ENCODE measurements at places on chromosomes 6 and 20. TPM values are rescaled to one million over a fixed set of nuclear protein-coding genes. Genes with fewer than 3 reads are reported as not detected.

GRCh38 chr20:41185013-41185757 lies 47.8 kb downstream of the PLCG1 start:
- no peak overlapping the region for H3K27ac ChIP-seq
- H3K4me3 ChIP-seq, result no peak overlapping the region
- no peaks in the 10 kb centered on the region for H3K27me3 ChIP-seq
- peaks cover 5% of the 10 kb centered on the region for H3K4me1 ChIP-seq
- H3K36me3 ChIP-seq, result no peaks in the 10 kb centered on the region
- no peak for DNase-seq

- no peak for DNase-seq
- no peak overlapping the region for H3K27ac ChIP-seq
- H3K4me3 ChIP-seq, result no peak overlapping the region
- H3K36me3 ChIP-seq, result no peaks in the 10 kb centered on the region
These were observed 2.4 kb upstream of the SCRT2 start for GRCh38 chr20:677957-678356.

- no peaks in the 10 kb centered on the region for H3K4me1 ChIP-seq
- DNase-seq, result no peak
- no peak overlapping the region for H3K4me3 ChIP-seq
- H3K27ac ChIP-seq, result no peak overlapping the region
These were observed 62.9 kb downstream of the ZMYND8 start for GRCh38 chr20:47293631-47294030.

DNA sequence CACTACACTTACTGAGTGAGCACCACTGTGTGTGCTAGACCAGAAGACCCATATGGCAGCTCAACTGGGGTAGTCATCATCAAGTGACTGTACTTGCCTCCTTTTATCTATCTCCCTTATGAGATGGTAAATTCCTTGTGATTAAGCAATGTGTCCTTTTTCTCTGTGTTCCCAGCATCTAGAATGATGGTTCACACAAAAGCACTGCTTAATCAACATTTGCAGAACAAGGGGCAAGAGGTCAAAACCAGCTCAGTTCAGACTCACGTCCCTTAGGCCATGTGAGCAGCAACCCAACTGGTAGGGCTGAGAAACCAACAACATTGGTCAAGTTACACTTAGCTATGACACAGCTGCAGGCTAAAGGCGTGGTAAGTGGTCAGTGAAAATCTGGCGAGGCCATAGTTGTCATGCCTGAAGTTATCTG lies 10.0 kb downstream of the TRAM2 start:
- no peaks in the 10 kb centered on the region for H3K36me3 ChIP-seq
- DNase-seq, result no peak

- H3K27ac ChIP-seq, result no peak overlapping the region
- no peaks in the 10 kb centered on the region for H3K27me3 ChIP-seq
- peaks cover 44% of the 10 kb centered on the region for H3K4me1 ChIP-seq
- no peak overlapping the region for H3K4me3 ChIP-seq
These were observed 2.2 kb downstream of the TAF4 start for GRCh38 chr20:62063315-62063980.

DNA sequence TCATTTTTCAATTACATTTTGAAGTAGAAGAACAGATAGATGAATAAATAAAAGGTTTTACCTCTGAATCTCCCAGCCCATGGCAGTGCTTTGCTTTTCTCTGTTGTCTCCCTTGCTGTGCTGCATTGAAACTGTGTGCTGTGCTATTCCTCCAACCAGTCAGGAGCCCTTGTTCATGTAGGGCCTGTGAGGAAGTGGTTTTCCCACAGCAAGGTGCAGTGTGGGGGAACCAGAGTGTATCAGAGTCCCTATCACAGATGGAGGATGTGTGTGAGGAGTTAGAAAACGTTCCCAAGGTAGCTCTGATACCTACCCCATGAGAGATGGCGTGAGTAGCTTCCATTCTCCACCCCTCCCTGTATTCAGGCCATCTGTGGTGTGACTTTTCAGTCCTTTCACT lies 72.8 kb upstream of the RALGAPA2 start:
- H3K36me3 ChIP-seq, result no peaks in the 10 kb centered on the region
- H3K27ac ChIP-seq, result no peak overlapping the region
- no peaks in the 10 kb centered on the region for H3K4me1 ChIP-seq
- no peak overlapping the region for H3K4me3 ChIP-seq

DNA sequence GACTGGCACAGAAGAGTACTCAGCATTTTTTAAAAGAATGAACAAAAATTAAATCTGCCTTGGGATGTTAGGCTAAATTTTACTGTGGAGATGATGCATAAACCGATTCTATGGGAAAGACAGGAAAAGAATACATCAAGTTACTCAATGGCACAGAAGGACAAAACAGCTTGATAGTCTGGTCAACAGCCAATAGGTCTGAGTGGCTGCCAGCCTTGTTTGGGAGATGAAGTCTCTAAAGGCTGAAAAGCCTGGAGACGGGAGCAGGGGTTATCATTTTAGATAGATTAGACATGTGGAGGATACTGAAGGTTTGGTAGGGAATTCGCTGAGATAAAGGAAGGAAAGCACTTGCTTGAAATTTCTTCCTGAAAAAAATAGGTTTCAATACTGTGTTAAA lies 56.3 kb upstream of the LAMA2 start:
- H3K27me3 ChIP-seq, result no peaks in the 10 kb centered on the region
- no peak for DNase-seq
- no peaks in the 10 kb centered on the region for H3K4me1 ChIP-seq

GRCh38 chr6:71619836-71620235 lies 266.5 kb upstream of the RIMS1 start:
- H3K27ac ChIP-seq, result no peak overlapping the region
- no peaks in the 10 kb centered on the region for H3K27me3 ChIP-seq
- no peak for DNase-seq
- no peak overlapping the region for H3K4me3 ChIP-seq

DNA sequence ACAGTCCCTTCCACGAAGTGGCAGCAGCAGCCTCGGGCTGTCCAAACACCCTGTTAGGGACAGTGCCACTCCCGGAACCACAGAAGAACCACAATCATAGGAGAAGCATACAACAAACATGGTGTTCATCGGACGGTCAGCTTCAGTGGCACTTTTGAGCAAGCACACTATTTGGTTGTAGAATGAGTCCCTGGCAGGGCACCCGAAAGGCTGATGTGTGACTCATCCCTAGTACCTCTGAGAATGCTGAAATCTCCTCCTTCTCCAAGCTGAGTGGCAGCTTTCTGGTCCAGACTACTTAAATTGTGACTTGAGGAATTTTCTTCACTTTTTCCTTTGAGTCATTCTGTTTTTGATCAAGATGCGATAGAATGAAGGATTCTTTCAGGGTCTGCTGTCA lies 282.5 kb downstream of the ESR1 start:
- DNase-seq, result no peak
- H3K4me3 ChIP-seq, result no peak overlapping the region
- H3K27ac ChIP-seq, result no peak overlapping the region
- H3K27me3 ChIP-seq, result no peaks in the 10 kb centered on the region
- H3K4me1 ChIP-seq, result no peaks in the 10 kb centered on the region

DNA sequence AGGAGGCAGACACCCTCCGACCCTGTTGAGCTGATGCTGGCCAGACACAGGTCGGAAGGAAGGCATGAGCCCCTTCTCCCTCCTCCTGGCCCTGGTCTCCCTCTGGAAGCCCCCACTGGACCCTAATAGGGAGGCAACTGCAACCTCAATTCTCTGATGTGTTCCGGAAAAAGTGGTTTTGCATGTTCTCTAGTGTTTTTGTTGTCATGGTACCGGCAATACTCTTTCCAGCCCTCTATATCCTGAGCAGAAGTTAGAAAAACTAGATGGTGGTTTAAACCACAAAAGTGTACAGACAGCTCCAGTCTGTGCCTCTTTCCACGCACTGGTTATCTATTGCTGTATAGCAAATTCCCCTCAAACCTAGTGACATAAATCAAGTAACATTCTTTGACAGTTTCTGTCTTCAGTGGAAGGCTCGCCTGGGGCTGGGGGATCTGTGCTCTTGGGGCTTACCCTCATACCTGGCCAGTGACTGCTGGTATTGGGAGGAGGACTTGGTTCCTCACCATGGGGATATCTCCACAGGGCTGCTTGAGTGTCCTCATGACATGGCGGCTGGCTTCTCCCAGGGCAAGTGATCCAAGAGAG lies 37.0 kb downstream of the SYTL3 start:
- peak overlapping the region; percentile 27 for H3K4me3 ChIP-seq

DNA sequence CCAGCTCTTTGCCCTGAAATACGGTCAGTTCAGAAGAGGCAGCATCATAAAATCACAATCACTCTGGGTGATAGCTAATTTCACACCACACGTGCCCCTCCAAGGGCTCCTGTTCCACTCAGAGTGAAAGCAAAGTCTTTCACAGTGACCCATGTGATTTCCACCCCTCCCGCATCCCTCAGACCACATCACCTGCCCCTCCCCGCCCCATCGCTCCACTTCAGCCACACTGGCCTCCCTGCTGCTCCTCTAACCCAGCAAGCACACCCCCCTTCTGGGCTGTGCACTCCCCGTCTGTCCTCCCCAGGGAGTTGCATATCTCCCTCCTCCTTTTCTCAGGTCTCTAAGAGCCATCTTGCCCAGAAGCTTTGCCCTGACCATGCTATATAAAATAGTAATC lies 74.5 kb downstream of the PSMG4 start:
- no peak for DNase-seq
- H3K27ac ChIP-seq, result no peak overlapping the region
- peaks cover 8% of the 10 kb centered on the region for H3K4me1 ChIP-seq
- no peaks in the 10 kb centered on the region for H3K36me3 ChIP-seq
- H3K27me3 ChIP-seq, result no peaks in the 10 kb centered on the region

DNA sequence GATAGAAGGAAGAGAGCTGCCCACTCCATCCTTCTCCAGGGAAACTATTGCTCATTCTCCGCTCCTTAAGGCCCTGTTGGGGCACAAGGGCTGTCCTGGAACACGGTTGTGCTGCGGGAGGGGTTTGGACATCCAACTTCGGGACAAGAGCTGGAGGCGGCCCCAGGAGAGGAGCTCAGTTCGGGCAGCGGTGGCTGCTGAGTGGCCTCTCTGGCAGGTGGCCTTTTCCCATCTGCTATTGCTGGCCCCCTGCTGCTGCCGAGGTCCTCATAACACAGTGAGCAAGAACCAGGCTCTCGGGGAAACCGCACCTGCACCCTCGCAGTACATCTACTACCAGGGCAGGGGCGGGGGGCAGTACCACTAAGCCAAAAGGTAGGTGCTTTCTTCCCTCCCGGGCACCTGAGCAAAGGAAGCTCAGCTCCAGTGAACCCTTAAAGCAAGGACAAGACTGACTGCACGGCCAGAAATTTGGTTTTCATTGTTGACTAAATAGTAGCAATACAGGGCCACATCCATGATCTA lies 63.7 kb downstream of the PSMG4 start:
- H3K4me1 ChIP-seq, result peaks cover 15% of the 10 kb centered on the region
- H3K27me3 ChIP-seq, result no peaks in the 10 kb centered on the region
- no peak for DNase-seq
- no peak overlapping the region for H3K4me3 ChIP-seq

GRCh38 chr6:5497896-5498578 lies 236.7 kb downstream of the FARS2 start:
- DNase-seq, result no peak
- no peak overlapping the region for H3K4me3 ChIP-seq
- H3K27me3 ChIP-seq, result no peaks in the 10 kb centered on the region
- no peak overlapping the region for H3K27ac ChIP-seq
- no peaks in the 10 kb centered on the region for H3K4me1 ChIP-seq
- H3K36me3 ChIP-seq, result no peaks in the 10 kb centered on the region

- no peaks in the 10 kb centered on the region for H3K36me3 ChIP-seq
- no peak overlapping the region for H3K4me3 ChIP-seq
- no peaks in the 10 kb centered on the region for H3K4me1 ChIP-seq
- H3K27ac ChIP-seq, result no peak overlapping the region
- no peak for DNase-seq
These were observed 193.0 kb downstream of the ZFAND3 start for GRCh38 chr6:38012573-38012972.

DNA sequence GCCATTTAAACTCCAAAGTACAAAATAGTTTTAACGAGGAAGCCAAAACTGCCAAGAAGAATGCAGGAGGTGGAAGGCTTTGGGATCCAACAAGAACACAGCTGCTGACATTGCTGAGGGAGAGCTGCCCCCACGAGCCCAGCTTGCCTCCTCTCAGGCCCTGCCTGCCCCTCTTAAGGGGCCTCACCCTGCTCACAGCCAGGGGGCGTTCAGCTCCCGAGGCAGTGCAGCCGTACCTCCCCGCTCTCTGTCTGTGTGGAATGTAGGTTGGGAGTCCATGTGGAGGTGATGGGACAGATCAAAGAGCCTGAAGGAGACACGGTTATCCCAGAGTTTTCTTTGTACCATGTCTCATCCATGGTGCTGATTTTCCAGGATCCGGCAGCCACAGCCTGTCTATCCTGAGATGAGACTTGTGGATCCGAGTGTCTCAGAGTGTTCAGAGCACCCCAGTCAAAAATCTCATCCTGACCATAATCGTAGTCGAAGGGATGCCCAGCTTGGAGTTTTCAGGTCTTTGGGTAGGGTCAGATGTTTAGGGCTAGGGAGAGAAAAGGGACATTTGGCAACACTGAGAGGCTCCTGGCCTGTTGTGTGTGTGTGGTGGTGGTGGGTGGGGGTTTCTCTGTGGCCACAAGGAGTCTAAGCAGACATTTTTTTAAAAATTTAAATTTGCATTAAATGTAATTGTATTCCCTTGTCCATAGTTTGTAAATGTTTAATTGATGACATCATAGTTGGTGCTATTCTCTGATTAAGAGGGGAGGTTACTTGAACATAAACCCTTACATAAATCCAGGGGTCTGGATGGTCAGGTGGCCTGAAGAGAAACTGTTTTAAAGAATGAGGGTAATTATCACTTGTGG lies 111.4 kb upstream of the CLDN20 start:
- H3K4me3 ChIP-seq, result no peak overlapping the region
- no peak overlapping the region for H3K27ac ChIP-seq
- no peaks in the 10 kb centered on the region for H3K27me3 ChIP-seq
- no peaks in the 10 kb centered on the region for H3K36me3 ChIP-seq
- peaks cover 12% of the 10 kb centered on the region for H3K4me1 ChIP-seq

- H3K4me1 ChIP-seq, result no peaks in the 10 kb centered on the region
- H3K27ac ChIP-seq, result no peak overlapping the region
- no peaks in the 10 kb centered on the region for H3K27me3 ChIP-seq
- no peaks in the 10 kb centered on the region for H3K36me3 ChIP-seq
- no peak overlapping the region for H3K4me3 ChIP-seq
These were observed 115.4 kb downstream of the SCAF8 start for GRCh38 chr6:154848580-154848979.

GRCh38 chr6:71979911-71980310 lies 93.6 kb downstream of the RIMS1 start:
- no peaks in the 10 kb centered on the region for H3K36me3 ChIP-seq
- H3K4me3 ChIP-seq, result no peak overlapping the region
- H3K4me1 ChIP-seq, result no peaks in the 10 kb centered on the region
- no peak overlapping the region for H3K27ac ChIP-seq
- DNase-seq, result no peak
- H3K27me3 ChIP-seq, result no peaks in the 10 kb centered on the region

- peaks cover 13% of the 10 kb centered on the region for H3K4me1 ChIP-seq
- no peak for DNase-seq
- no peaks in the 10 kb centered on the region for H3K36me3 ChIP-seq
- H3K4me3 ChIP-seq, result peak overlapping the region; percentile 88
- H3K27ac ChIP-seq, result peak overlapping the region; percentile 79
These were observed 1.2 kb downstream of the NANP start for GRCh38 chr20:25622450-25623224.

GRCh38 chr20:61654726-61655125 lies 402.7 kb downstream of the CDH4 start:
- H3K27me3 ChIP-seq, result no peaks in the 10 kb centered on the region
- H3K4me1 ChIP-seq, result no peaks in the 10 kb centered on the region
- no peaks in the 10 kb centered on the region for H3K36me3 ChIP-seq
- no peak for DNase-seq
- H3K27ac ChIP-seq, result no peak overlapping the region

GRCh38 chr6:157859775-157860504 lies 36.9 kb downstream of the SNX9 start:
- H3K36me3 ChIP-seq, result no peaks in the 10 kb centered on the region
- DNase-seq, result no peak
- peak overlapping the region; percentile 8 for H3K27ac ChIP-seq
- no peaks in the 10 kb centered on the region for H3K27me3 ChIP-seq

OOEP gene
- not detected for total RNA-seq

PRSS16 gene
- total RNA-seq, result 0.55 TPM

ESR1 gene
- 0.15 TPM for total RNA-seq

PHF3 gene
- 44.1 TPM for total RNA-seq
